ENCODE measurements at places on chromosomes 4 and X.

DNA sequence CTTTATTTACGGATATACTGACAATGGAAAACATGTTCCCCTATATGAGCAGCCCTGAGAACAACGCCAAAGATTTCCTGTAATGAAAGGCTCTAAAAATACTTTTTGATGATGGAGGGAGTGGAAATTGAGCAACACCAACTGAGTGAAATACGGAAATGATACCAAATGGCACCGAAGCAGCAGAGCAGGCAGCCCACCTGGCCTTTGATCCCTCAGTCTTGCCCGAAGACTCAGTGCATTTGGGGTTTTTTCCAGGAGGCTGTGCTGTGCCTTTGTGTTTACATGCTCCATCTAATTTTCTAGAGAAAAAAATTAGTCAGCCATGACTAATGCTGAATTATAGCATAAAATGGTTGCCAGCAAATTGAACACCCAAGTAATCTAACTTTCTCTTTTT, 169.9 kb upstream of the RBPJ start:
- DNase-seq = no peak

DNA sequence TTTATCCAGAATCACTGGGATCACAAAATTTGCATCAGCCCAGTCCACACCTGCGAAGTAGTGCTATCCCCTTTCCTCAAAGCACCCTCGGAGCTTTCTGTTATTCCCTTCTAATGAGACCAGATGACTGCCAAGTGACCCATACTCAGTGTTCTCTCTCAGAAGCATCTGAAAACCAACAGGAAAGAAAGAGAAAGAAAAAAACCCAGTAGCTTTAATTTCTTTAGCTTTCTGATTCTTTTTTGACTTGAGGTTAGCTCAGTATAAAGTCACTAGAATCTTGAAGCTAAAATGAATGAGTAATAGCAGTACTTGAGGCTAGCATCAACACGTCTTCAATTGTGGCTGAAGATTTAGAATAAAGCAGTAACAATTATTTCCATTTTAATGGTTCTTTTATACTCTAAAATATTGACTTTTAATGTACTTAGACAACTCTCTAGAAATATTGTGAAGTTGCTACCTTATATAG, 124.4 kb downstream of the ANK2 start:
- no peak for DNase-seq

DNA sequence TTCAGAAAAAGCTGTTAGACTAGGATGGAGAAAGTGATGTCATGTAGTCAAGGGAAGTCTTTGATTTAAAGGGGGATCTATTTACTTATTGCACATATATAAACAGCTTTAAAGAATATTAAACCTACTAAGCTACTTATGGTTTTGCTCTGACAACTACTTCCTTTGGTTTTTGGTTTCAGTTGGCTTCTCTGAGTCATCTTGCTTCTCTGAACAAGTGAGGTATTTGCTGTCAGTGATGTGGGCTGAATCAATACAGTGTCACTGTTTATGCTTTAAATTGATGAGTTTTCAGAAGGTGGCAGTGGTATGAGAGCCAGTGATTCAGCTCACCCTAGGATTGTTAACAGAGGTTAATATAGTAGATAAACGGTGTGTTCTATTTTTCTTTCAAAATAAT, 75.1 kb downstream of the CEP44 start:
- no peak for DNase-seq

GRCh38 chr4:24798036-24798610, 2.8 kb downstream of the SOD3 start:
- DNase-seq = no peak

GRCh38 chrX:33211356-33212260, at the start of gene DMD:
TSS of gene DMD (minus strand) at chrX:33211549. CDS start at chrX:33211312, 237 bp downstream.
- no peak for DNase-seq

- no peak for DNase-seq
Observed at GRCh38 chrX:13341491-13342101, 21.7 kb upstream of the ATXN3L start.

DNA sequence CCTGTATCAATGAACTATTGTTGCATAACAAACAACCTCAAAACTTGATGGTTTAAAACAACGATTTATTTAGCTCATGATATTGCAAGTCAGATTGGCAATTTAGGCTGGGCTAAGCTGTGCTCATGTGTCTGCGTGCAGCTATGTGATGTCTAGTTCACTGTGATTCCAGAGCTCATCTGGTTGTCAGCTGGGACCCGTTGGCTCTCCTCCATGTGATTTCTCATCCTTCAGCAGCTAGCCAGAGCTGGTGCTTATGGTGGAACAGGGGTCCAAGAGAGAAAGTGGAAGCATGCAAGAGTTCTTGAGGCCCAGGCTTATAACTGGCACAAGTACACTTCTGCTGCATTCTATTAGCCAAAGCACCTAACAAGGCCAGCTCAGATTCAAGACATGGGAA, 28.8 kb upstream of the TRPC3 start:
- DNase-seq = no peak

Data from cortex of kidney (tissue), 1 donor.